Lung microvascular endothelial cell (primary cell): ENCODE measurements at places on chromosomes 7 and 10. TPM values are rescaled to one million over a fixed set of nuclear protein-coding genes. Genes with fewer than 3 reads are reported as not detected.

OR2A5 gene
- not detected in 2 replicates for total RNA-seq

TMEM140 gene
- total RNA-seq: 21.1 and 59.7 TPM in 2 replicates

MRC1 gene
- 148 and 201 TPM in 2 replicates for total RNA-seq

SLC18A3 gene
- total RNA-seq: not detected in 2 replicates

SPDYE18 gene
- total RNA-seq: 0.20 and 0.22 TPM in 2 replicates
